ENCODE measurements at places on chromosomes 3 and 15.

DNA sequence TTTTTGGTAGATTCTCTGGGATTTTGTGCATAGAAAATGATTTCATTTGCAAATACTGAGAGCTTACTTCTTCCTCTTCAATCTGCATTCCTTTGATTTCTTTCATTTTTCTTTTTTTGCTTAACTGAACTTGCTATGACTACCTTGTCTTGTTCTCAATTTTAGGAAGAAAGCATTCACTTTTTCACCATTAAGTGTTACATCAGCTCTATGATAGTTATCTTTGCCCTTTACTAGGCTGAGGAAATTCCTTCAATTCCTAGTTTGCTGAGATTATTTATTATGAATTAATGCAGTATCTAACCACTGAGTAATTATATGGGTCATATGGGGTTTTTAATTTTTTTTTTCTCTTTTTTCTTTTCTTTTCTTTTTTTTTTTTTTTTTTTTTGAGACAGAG lies 172.8 kb downstream of the PEAK1 start:
- DNase-seq = no peak

DNA sequence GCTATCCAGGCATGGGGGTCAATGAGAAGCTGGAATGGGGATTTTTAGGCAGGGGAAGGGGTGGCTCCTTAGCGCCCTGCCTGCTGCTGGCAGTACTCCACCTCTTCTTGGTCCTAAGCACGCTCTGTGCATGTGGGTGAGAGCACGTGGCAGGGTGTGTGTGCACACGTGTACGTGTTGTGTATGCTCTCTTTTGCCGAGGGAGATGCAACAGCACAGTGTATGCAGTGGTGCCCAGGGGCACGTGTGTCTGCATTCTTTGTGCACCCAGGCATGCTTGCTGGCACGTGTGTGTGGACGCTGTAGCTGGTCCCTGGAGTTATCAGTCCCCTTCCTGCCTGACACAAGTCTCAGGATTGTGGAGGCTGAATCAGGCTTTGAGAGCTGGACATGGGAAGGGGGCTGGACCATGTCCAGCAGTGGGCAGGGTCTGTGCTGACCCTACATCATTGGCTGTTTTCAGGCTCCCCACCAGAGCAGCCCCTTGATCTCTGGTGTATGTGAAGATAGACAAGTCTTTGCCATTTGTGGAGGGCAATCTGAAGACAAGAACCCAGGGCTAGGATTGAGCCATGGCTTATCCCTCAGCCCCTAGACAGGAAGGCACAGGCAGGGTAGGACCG lies 1.9 kb upstream of the CAMKV start:
- DNase-seq = no peak

DNA sequence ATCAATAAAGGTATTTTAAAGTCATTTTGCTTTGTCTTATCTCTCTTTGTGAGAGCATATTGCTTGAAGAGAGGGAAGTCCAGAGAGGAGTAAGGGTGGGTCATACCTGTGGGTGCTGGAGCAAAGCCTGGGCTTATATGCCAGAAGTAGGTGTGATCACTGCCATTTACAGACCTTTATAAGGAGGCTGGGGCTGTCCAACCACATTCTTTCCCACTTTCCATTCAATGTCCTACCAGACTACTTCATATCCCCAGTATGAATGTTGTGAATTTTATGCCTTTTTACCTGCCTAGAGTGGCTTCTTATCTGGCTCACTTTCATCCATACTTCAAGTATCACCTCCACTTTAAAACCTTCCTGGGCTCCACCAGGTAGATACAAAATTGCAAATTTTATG lies 39.4 kb upstream of the ST6GAL1 start:
- DNase-seq = no peak

DNA sequence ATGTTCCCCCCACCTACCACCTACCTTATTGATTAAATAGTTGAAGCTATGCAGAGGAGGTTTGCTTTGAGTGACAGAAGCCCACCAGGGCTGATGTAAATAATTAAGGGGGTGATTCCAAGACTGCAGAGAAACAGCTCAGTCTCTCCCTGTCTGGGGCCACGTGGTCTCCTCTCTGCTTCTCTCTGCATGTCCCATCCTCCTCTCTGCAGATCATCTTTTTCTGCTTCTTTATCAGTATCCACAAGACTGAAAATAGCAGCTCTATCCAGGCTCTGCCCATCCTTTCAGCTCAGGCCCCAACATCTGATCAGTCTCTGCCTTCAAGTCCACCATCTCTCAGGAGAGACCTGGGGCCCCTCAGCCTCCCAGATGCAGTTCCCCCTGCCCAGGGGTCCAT lies 110.8 kb downstream of the ANP32A start:
- DNase-seq = no peak

GRCh38 chr15:69763831-69764230 lies 311.2 kb downstream of the RPLP1 start:
- no peak for DNase-seq

- no peak for DNase-seq
Observed at GRCh38 chr3:123832692-123833397, 51.3 kb downstream of the MYLK start.

DNA sequence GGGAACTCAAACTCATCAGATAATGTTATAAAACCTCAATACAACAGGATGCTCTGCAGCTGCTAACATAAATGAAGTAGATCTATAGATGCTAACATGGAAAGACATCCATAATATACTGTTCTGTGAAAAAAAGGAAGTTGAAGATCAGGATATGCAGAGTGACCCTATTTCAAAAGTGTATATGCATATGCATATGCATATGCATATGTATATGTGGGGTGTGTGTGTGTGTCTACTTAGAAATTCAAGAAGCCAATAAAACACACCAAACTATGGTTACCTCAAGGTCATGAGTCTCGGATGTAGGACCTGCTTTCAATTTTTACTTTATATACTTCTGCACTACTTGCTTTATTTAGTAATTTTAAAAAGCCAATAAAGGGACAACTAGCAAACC lies 125.6 kb downstream of the ABHD5 start:
- DNase-seq = no peak

GRCh38 chr15:68274201-68274848 lies 3.2 kb upstream of the FEM1B start:
- no peak for DNase-seq

DNA sequence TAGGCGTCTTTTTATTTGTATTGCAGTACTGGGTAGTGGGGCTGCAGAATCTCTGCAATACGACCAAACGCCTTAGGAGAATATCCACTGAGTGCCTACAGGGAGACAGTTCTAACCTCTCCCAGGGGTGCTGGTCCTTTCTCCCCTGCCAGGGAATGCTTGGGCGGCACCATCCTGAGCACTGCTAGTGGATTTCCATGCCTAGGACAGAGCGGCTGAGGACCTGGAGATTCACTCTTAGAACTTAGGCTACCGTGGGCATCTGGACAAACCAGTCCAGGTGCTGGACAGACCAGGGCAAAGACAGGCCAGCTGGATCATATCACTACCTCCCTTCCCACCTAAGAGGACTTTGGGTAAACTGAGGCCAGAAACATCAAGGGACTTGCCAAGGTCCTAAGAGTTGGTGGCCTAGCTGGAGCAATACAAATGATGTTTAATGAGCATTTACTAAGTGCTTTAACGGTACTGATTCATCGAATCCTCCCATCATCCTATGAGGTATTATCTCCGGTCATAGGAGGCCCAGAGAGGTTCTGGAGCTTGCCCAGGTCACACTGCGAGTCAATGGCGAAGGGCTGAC lies 902 bp downstream of the TMEM44 start:
- no peak for DNase-seq

DNA sequence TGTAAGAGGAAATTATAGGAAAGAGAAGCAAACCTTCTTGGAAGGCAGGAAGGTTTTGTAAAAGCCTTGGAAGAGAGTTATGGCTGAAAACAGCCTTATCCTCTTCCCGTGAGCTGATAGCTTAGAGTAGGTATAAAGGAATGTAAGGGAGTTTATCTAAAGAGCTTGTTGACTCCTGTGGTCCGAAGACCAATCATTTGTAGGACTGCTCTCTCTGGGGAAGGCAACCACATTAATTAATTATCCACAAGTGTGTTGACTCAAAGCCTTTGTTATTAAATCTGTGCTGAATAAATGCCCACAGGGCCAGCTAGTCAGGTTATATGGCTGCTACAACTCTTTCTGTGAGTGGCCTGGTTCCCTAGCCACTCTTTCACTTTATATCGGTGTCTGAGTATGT lies 452.1 kb upstream of the RASGRP1 start:
- DNase-seq = no peak

DNA sequence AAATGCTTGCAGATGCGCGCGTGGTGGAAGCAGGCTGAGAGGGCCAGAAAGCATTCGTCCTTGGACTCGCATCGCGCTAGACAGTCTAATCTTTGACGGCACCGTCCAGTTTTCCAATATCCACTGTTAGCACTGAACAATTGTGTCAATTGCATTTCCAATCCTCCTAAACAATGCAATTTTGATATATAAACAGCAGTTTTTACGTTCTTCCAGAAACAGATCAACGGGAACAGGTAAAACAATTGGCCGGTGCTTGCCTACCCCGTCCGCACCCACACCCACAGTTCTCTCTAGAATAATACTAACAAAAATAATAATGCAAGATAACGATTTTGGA lies 17.2 kb downstream of the CPN2 start:
- no peak for DNase-seq

DNA sequence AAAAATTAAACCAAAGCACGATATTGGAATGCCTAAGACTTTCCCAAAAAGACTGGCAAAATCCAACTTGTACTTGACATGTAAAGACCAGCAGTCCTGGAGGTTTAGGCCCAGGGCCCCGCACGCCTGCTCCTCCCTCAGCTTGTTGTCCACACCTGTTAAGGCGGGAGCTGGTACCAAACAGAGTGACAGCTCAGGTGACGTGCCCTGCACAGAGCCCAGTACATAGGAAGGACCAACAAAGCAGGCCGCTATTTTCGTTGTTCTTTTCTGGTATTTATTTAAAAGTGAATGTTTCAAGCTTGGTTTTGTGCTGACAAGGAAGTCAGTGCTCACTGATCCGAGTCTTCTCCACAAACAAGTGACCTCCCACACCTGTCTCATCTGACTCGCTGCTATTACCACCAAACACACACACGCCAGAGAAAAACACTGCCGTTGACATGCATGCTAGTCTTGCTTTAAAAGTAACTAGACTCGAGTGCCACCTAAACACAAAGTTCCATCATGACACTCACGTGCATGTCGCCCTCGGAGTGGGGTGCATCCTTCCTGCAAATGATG lies 50.2 kb downstream of the HERC2 start:
- DNase-seq = no peak

DNA sequence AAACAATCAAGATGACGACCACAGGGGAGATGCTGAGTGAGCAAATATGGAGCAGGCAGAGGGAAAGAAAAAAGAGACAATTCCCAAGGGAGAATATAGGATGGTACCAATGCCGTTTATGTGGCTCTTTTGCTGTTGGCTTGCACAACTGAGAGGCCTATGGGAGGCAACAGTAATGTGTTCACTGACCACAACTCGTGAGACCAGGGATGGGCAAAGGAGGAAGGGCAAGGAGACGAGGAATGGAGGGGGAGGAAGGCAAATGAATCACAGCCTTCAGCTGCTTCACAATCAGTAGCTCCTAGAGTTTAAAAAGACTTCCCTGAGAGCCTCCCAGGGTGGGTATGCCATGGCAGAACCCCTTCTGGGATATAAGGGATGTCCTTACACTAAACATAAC lies 131.5 kb downstream of the SLC9A9 start:
- DNase-seq = no peak

GRCh38 chr3:186984064-186984463 lies 53.7 kb downstream of the ST6GAL1 start:
- no peak for DNase-seq

- DNase-seq = no peak
Observed at GRCh38 chr3:170947018-170947769, 38.8 kb upstream of the EIF5A2 start.

All from NCI-H1930 (cell line).